Neural crest cell (in vitro differentiated cells): ENCODE measurements at places on chromosomes 7 and 10. TPM values are rescaled to one million over a fixed set of nuclear protein-coding genes. Genes with fewer than 3 reads are reported as not detected.

Gene MACROH2A2
- total RNA-seq, result 149 and 155 TPM in 2 replicates

Gene TFPI2
- 0.84 and 0.86 TPM in 2 replicates for total RNA-seq

Gene NPM3
- 63.2 and 64.8 TPM in 2 replicates for total RNA-seq

Gene GCK
- 0.42 and 0.52 TPM in 2 replicates for total RNA-seq

Gene FAM241B
- 11.6 and 12.5 TPM in 2 replicates for total RNA-seq

Gene ATP5F1C
- 241 and 245 TPM in 2 replicates for total RNA-seq

Gene KMT2C
- total RNA-seq, result 49.8 and 54.7 TPM in 2 replicates

Gene OR2A14
- total RNA-seq, result not detected in 2 replicates

Gene ST8SIA6
- total RNA-seq, result not detected in 2 replicates

Gene NANOS1
- 2.8 and 3.0 TPM in 2 replicates for total RNA-seq

Gene STAG3
- total RNA-seq, result 1.1 and 1.9 TPM in 2 replicates

DNA sequence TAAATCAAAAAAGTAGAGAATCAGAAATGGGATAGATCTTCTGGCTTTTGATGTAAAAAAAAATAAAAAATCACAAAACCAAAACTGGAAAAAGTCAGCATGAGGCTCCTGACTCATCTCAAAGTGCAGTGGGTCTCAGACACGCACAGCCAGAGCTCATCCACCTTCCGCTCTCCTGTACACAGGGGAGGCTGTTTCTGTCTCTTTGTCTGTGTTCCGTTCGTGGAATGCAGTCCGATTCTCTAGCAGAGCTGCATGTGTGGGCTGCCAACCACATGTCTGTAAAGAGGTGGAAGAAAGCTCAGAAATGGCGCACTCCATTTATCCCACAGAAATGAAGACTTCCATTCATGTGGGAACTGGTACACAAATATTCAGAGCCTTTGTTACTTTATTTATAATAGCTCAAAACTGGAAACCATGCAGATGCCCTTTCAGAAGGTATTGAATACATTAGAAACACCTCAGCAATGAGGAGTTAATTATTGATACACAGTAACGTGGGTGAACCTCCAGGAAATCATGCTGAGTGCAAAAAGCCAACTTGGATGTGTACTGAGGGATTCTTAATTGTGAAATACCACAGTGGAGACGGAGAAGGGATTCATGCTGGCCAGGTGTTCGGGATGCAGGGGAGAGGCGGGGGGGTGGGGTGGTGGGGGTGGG is 123.3 kb downstream of the TRRAP start:
- peaks cover 9% of the 10 kb centered on the region for H3K36me3 ChIP-seq
- H3K27ac ChIP-seq, result peak overlapping the region; percentile 36
- no peaks in the 10 kb centered on the region for H3K4me1 ChIP-seq
- no peak for DNase-seq
- H3K27me3 ChIP-seq, result no peaks in the 10 kb centered on the region

GRCh38 chr7:139099172-139099947 is 10.2 kb downstream of the ZC3HAV1 start:
- H3K4me3 ChIP-seq, result no peak overlapping the region
- no peak overlapping the region for H3K27ac ChIP-seq
- DNase-seq, result no peak

- DNase-seq, result no peak
- peaks cover 2% of the 10 kb centered on the region for H3K27me3 ChIP-seq
- H3K36me3 ChIP-seq, result peaks cover 2% of the 10 kb centered on the region
Measured at GRCh38 chr7:100371561-100372171, 1.6 kb upstream of the PILRA start.

DNA sequence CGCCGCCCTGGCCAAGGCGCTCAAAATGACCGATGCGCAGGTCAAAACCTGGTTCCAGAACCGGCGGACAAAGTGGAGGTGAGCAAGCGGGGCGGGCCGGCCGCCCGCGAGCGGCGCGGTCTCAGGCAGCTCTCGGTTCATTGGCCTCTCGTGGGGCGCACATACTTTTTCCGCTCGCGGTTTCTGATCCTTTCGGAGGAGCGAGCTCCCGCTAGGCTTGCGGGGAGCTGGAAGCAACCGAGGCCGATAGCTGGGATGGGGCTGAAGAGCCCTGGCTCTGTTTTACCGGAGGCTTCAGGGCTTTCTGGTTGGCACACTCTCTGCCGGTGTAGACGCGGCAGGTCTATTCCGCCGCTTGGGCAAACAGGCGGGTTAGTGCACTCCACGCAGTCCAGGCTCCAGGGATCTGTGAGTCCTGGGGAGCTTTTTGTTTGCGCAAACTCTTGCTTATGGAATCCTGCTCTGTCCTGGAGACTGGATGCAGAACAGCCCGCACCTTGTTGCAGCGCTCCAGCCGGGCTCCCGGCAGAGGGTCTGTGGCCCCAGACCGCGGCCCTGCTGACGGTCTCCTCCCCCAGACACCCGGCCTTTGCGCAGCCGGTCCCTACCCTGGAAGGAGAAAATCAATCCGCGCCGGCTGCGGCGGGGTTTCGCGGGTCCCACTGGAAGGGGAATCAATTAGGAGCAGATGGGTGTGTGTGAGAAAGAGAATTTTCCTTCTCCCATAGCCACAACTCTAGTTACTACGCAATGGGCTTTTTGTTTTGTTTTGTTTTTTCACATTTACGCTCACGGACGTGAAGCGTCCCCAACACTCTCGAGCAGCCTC is 3.4 kb downstream of the TLX1 start:
- no peaks in the 10 kb centered on the region for H3K4me1 ChIP-seq
- peaks cover 3% of the 10 kb centered on the region for H3K36me3 ChIP-seq
- no peak overlapping the region for H3K27ac ChIP-seq
- peaks cover 98% of the 10 kb centered on the region for H3K27me3 ChIP-seq
- no peak overlapping the region for H3K4me3 ChIP-seq

DNA sequence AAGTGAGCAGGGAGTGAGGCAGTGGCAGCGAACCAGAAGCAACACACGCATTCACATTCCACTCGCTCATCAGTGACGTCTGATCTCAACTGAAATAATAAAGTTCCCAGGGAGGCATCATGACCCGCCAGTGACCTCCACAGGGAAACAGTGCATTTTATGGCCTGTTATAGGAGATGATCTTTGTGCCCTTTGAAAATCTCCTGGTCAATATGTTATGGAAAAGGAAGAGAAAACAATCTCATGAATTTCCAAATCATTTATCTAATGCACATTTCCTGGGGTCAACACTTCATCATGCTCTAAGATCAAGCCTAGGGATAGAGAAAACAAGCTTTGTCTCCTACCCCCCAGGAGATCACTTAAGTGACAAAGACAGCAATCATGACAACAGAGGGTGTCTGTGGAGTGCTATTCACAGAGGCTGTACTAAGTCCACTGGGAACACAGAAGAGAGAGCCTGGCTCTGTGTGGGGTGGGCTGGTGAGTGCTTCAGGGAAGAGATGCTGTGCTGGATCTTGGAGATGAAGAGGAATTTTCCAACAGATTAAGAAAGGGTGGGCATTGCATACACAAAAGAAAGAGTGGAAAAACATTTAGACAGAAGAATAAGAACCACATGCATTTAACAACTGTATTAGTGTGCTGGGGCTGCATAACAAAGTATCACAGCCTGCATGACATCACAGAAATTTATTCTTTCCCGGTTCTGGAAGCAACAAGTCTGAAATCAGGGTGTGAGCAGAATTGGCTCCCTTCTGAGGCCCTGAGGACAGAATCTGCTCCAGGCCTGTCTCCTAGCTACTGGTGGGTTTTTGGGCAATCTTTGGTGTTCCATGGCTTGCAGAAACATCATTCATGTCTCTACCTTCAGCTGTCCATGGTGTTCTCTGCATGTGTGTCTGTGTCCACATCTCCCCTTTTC is 613.9 kb upstream of the IGFBP3 start:
- H3K27me3 ChIP-seq, result peaks cover 13% of the 10 kb centered on the region
- H3K4me3 ChIP-seq, result no peak overlapping the region
- no peak for DNase-seq
- peak overlapping the region; percentile 17 for H3K27ac ChIP-seq

DNA sequence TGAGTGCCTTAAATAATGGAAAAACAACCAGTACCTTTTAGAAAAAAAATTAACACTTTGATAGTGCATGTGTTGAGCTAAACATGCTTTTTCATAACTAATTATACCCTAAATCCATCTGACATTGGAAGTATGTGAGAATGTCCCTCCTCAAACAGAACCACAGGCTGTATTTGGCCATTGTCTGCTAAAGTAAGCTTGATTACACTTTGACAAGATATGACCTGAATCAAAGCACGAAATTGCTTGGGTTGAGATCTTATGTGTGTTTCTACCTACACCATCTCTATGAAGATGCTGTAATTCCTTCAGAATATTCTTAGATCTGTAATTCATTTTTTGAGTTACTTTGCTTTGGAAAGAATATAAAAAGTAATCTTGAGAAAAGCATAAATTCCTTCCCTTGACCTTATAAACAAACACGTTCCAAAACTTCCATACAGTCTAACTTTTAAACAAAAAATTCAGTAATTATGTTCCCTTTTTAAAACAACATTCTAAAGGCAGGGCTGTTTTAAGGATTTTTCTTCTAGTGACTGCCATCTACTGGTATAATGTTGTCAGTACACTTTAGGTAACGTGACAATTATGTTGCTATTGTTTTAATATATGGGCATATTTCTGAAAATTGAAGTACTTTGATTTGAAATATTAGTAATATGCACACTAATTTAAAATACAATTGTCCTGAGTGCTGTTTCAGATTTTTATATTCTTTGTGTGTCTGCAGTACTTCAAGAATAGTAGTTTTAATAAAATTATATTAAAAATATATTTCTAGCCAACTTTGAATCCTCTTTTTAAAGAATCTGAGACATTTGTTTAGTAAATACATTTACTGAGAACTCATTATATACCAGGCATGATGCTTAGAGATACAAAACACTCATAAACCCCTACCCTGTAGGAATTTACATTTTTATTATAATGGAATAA is 20.9 kb downstream of the CD36 start:
- DNase-seq, result no peak
- no peaks in the 10 kb centered on the region for H3K36me3 ChIP-seq
- peaks cover 3% of the 10 kb centered on the region for H3K4me1 ChIP-seq
- H3K4me3 ChIP-seq, result no peak overlapping the region
- H3K27ac ChIP-seq, result no peak overlapping the region
- no peaks in the 10 kb centered on the region for H3K27me3 ChIP-seq

- no peaks in the 10 kb centered on the region for H3K27me3 ChIP-seq
- H3K4me1 ChIP-seq, result peaks cover 60% of the 10 kb centered on the region
- H3K4me3 ChIP-seq, result no peak overlapping the region
Measured at GRCh38 chr7:69836702-69837101, 238.4 kb downstream of the AUTS2 start.

- H3K36me3 ChIP-seq, result no peaks in the 10 kb centered on the region
- no peak overlapping the region for H3K27ac ChIP-seq
- DNase-seq, result no peak
- H3K4me3 ChIP-seq, result no peak overlapping the region
- H3K4me1 ChIP-seq, result no peaks in the 10 kb centered on the region
Measured at GRCh38 chr7:89401690-89402089, 606.2 kb upstream of the TEX47 start.

GRCh38 chr10:119235356-119235755 is 28.0 kb downstream of the GRK5 start:
- H3K36me3 ChIP-seq, result peaks cover 7% of the 10 kb centered on the region

- DNase-seq, result no peak
- no peaks in the 10 kb centered on the region for H3K36me3 ChIP-seq
- H3K4me1 ChIP-seq, result peaks cover 5% of the 10 kb centered on the region
- no peak overlapping the region for H3K27ac ChIP-seq
Measured at GRCh38 chr7:94401428-94401814, 6.7 kb downstream of the COL1A2 start.

GRCh38 chr10:31399171-31399570 is 80.2 kb downstream of the ZEB1 start:
- H3K27ac ChIP-seq, result no peak overlapping the region
- no peaks in the 10 kb centered on the region for H3K27me3 ChIP-seq
- no peak for DNase-seq
- H3K4me1 ChIP-seq, result peaks cover 6% of the 10 kb centered on the region

DNA sequence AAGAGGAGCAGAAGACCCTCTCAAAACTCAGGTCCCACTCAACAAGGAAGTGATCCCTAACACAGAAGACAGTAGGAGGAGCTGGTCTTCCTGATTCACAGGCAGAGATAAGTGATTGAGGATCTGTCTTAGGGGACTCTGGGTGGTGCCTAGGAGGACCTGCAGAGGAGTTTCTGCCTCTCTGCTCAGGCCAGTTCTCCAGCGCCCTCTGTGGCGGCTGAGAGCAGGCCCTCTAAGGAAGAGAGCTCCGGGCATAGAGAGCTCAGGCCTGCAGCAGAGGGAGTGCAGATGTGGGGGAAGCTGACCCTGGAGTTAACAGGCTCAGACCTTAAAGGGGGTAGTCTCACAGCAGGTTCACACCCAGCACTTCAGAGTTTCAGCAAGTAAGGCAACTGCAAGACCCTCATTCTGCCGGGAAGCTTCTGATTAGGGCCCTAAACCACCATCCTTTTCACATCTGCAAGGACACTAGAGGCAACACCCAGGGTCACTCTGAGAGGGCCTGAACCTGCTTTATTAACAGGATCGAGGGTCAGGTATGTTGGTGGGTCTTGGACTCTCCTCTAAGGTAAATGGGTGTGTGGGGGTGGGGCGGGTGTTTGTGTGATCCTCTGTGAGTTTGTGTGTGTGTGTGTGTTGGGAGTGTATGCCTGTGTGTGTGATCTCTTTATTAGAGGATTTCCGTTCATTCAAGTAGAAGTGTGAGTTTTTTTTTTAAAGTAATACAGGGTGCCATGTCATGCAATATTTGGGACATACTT is 57.6 kb upstream of the TARP start:
- no peak overlapping the region for H3K4me3 ChIP-seq
- no peaks in the 10 kb centered on the region for H3K27me3 ChIP-seq
- peaks cover 17% of the 10 kb centered on the region for H3K4me1 ChIP-seq
- peak overlapping the region; percentile 16 for H3K27ac ChIP-seq

DNA sequence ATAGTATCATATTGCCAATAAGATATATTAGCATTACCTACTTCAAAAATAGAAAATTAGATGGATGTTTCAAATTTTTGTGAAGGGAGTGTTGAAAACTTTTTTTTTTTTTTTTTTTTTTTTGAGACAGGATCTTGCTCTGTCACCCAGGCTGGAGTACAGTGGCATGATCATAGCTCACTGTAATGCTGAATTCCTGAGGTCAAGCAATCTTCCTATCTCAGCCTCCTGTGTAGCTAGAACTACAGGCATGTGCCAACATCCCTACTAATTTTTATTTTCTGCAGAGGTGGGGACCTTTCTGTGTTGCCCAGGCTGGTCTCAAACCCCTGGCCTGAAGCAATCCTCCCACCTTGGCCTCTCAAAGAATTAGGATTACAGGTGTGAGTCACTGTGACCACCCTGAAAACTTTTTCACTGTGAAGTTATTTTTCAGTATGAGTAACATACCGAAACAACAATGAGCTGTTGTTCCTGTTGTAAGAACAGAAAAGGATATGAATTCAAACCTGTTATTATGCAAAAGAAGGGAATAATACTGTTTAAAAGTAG is 266.9 kb downstream of the NEBL start:
- no peak overlapping the region for H3K4me3 ChIP-seq
- no peak overlapping the region for H3K27ac ChIP-seq
- no peaks in the 10 kb centered on the region for H3K36me3 ChIP-seq
- no peaks in the 10 kb centered on the region for H3K27me3 ChIP-seq

DNA sequence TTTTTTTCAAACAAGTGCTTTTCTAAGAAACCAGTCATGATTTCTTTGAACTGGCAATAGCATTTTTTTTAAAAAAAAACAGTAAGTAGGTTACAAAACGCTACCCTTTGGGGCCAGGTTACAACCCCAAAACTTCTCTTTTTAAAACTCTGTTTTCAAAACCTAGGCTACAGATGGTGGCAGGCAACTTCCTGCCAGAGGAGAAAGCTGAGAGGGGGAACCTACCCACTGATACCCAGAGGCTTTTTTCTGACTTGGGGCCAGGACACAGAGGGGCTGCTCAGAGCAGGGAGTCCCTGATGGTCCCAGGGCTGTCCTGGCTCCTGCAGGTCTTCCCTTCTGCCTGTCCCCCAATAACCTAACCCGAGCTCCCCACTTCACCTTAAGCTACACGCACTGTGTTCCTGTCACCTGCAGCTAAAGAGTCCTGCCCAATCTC is 6.9 kb downstream of the STN1 start:
- no peaks in the 10 kb centered on the region for H3K27me3 ChIP-seq
- peaks cover 14% of the 10 kb centered on the region for H3K36me3 ChIP-seq
- no peak for DNase-seq
- no peak overlapping the region for H3K4me3 ChIP-seq
- H3K4me1 ChIP-seq, result peaks cover 23% of the 10 kb centered on the region
